ENCODE measurements at places on chromosomes 3 and 15.
A peak's percentile ranks its signal among the peaks of the same experiment; 100 is the strongest.

DNA sequence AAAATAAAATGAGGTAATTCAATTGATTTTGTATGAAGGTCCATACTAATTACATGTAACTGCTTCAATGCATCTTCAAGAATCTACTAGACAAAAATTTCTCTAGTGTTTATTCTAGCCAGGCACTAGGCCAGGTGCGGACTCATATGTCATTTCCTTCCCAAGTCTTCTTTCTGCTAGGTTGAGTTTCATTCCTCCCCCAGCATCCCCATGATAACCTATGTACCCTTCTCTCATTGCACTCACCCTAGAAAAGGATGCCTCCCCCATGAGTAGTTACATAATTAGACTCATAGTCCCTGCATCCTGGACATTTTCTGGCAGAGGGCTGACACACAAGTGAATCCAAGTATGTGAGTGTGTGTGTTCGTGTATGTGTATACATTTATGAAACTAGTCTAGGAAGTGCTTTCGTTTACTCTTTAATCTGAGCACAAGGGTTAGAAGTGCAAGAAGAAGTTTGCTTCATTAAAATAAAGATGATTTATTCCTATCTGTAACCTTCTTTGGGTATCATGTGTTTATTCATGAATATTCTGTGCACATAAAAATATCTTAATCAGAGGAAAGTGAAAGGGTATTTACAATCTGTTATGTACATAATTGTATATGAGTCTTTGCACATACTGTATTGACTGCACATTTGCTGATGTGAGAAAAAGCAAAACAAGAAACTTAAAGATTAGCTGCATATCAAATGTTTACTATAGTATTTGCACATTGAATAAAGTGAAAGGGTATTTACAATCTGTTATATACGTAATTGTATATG is 585.6 kb upstream of the ZNF717 start:
- no peak for DNase-seq

GRCh38 chr3:23067116-23067515 is 136.0 kb upstream of the UBE2E2 start:
- DNase-seq = no peak

- DNase-seq = peak; percentile 92
These were observed at the start of gene FAM43A for GRCh38 chr3:194685718-194686413. Gene FAM43A (plus strand): TSS chr3:194685883. CDS start chr3:194686827, 944 bp downstream.

GRCh38 chr3:53122933-53123305 is 7.3 kb downstream of the RFT1 start:
- peak; percentile 89 for DNase-seq

DNA sequence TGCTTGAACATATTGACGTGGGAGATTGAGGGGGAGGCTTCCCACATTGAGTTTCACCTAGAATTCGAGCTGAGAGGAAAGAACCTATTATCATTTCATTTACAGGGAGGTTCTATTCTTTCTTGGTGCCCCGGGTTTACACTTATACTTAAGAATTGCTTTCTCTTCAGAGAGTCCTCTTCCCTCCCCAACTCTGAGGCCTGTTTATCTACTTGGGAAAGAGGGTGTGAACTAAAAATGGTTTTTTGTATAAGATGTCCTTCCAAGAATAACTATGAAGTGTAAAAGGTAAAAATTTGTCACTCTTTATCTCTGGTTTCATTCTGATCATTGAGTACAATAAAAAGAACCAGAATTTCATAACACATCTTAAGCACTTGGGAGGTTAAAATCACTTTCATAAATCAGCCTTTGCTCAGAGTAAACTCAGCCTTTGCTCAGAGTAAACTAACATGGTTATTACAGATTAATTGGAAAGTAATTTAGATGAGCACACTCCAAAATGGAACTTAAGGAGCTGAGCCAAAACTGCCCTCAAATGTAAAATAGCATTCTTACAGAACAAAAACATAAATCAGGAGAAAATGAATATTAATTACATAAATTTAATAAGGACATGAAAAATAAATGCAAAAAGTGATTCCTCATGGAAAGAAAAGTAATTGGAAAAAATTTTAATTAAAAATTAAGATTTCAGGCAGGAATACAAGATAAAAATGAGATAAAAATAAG is 75.2 kb downstream of the GADL1 start:
- no peak for DNase-seq

DNA sequence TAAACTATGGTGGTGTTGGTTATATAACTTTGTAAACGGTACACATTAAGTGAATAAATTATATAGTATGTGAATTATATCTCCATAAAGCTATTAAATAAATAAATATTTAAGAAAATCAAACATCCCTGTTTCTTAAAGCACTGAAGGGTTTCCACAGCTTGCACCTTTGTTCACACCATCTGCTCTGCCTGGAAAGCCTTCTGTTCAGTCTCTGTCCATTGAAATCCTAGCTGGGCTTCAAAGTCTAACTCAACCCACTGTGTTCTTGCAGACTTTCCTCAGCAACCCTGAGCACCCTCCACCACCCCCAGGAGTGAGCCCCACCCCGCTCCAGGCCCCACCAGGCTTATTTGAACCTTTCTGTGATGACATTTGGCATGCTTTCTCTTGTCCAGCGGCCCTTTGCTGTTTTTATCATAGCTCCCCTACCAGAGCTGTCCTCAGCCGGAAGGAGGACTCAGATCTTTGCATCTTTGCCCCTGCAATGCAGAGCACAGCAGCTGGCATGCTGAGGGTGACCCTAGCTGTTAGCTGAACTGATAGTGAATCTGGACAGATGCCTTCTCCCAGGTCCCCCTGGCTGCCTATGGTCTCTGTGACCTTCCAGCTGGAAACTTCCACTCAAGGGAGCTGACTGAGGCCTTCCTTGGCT is 105.2 kb downstream of the DAPK2 start:
- no peak for DNase-seq

- DNase-seq = no peak
These were observed 23.1 kb upstream of the TRIM71 start for GRCh38 chr3:32794487-32795308.
